ENCODE measurements at places on chromosomes 1 and 21.

DNA sequence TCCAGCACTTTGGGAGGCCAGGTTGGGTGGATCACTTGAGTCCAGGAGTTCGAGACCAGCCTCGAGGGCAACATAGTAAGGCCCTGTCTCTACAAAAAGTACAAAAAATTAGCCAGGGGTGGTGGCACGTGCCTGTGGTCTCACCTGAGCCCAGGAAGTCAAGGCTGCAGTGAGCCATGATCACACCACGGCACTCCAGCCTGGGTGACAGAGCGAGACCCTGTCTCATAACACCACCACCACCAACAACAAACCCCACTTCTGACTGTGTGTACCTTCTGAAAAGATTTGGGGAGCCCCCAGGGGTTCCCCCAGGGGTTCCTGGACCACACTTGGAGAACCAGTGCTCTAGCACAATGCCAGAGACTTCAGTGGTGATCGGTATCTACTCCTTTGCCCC is 29.9 kb downstream of the NUAK2 start:
- H3K27me3 ChIP-seq: no peaks in the 10 kb centered on the region
- no peak overlapping the region for H3K27ac ChIP-seq

DNA sequence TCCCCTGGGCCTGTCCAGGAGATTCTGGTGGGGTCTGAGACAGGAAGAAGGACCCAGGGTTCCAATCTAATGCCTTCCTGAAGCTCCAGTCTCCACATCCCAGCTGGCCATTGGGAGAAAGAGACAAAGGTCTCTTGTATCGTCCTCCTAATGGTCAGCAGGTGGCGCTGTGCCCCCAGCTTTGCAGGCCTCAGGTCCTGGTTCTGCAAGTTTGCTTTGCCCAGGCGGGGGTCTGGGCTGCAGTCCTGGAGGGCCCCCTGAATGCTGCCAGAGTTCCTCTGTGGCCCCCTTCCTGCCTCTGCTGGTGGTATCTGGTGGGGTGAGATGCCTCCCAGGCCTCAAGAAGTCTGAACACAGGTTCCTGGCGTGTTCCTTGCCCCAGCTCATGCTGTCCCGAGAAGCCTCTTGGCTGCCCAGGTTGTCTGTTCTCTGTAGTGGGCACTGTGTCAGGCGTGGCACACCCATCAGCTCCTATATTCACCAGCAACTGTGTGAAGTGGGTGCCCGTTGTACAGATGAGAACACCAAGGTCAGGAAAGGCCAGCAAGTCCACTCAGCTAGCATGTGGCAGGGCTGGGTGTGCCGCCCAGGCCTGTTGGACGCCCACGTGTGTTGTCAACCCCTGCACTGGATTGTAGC is 33.8 kb upstream of the CSF3R start:
- no peak overlapping the region for H3K4me3 ChIP-seq
- no peaks in the 10 kb centered on the region for H3K4me1 ChIP-seq
- peak; percentile 21 for DNase-seq
- no peaks in the 10 kb centered on the region for H3K36me3 ChIP-seq
- H3K27ac ChIP-seq: no peak overlapping the region

DNA sequence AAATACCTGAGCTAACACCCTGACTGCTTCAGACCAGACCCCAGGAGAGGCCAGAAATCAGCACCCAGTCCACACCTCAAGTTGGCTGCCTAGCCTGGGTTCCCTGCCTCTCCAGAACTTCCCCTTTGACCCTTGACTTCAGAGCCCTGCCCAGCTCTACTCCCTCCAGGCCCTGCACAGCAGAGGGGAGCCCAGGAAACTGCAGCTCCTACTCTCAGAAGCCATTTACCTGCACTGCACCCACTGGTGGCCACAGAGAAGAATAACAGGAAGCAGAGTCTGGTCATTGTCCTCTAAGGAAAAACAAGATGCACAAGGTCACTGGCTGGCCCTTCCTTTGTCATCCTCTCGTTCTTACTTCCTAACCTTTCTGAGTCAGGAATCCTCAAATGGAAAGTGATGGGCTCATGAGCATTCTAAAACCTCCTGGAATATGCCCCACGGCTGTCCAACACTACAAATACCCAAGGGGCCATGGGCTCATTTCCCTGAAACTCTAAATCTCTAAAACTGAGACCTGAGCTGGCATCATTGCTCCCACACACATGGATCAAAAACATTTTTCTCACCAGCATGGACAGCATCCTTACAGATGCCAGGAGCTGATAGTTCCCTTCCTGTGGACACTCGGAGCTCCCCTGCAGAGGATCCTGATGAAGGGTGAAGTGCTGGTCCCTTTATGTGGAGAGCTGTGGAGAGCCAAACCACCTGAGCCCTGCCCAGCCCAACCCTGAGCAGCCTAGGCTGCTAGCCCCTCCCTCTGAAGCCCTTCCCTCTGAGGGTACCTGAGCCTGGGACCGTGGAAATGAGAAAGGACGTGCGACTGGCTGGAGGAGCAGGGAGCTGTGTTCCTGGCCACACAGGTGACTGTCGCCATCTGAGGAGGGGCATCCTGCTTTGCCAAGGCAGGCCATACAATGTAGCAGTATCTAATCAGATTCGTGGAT is at the start of gene ITLN2:
TSS of gene ITLN2 (minus strand) at position 652 of the 947 bp plus-strand sequence. CDS start at position 584, 68 bp downstream.
- no peaks in the 10 kb centered on the region for H3K4me1 ChIP-seq
- peaks cover 2% of the 10 kb centered on the region for H3K27me3 ChIP-seq
- no peaks in the 10 kb centered on the region for H3K36me3 ChIP-seq
- no peak for DNase-seq

DNA sequence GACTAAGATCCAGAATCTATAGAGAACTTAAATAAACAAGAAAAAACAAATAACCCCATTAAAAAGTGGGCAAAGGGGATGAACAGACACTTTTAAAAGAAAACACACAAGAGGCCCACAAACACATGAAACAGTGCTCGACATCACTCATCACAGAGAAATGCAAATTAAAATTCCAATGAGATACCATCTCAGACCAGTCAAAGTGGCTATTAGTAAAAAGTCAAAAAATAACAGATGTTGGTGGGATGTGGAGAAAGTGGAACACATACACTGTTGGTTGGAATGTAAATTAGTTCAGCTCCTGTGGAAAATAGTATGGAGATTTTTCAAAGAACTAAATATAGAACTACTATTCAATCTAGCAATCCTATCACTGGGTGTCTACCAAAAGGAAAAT is 143.1 kb downstream of the IFI44 start:
- H3K4me3 ChIP-seq: no peak overlapping the region
- H3K27me3 ChIP-seq: no peaks in the 10 kb centered on the region
- no peaks in the 10 kb centered on the region for H3K36me3 ChIP-seq
- H3K4me1 ChIP-seq: no peaks in the 10 kb centered on the region
- DNase-seq: peak; percentile 25
- H3K27ac ChIP-seq: no peak overlapping the region

DNA sequence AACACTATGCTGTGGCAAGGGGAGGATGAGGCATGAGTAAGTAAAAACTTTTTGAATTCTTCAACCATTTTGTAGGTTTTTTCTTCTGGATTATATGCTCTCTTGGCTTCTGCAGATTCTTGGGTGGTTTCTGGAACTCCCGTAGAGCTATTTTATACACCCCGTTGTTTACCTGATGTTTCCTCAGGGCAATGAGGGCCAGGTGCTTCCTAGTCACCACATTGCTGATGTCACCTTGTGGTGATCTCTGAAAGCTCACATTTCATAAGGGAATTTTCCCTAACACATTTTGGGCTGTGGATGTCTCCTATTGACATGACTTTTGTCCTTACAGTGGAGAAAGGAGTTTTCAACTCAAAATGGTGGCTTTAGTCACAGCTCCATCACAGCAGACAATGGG is 356.6 kb downstream of the PLA2G4A start:
- no peaks in the 10 kb centered on the region for H3K4me1 ChIP-seq
- H3K36me3 ChIP-seq: no peaks in the 10 kb centered on the region
- DNase-seq: no peak
- H3K4me3 ChIP-seq: no peak overlapping the region
- no peak overlapping the region for H3K27ac ChIP-seq
- no peaks in the 10 kb centered on the region for H3K27me3 ChIP-seq

- H3K27me3 ChIP-seq: no peaks in the 10 kb centered on the region
- peak; percentile 97 for DNase-seq
- no peak overlapping the region for H3K4me3 ChIP-seq
- peaks cover 40% of the 10 kb centered on the region for H3K4me1 ChIP-seq
- H3K36me3 ChIP-seq: no peaks in the 10 kb centered on the region
Observed at GRCh38 chr1:234848972-234849649, 239.1 kb upstream of the IRF2BP2 start.

- H3K27me3 ChIP-seq: peaks cover 10% of the 10 kb centered on the region
- peak; percentile 48 for DNase-seq
- H3K36me3 ChIP-seq: no peaks in the 10 kb centered on the region
- peak overlapping the region; percentile 46 for H3K4me3 ChIP-seq
Observed at GRCh38 chr1:212700892-212701819, 1.5 kb upstream of the BATF3 start.

DNA sequence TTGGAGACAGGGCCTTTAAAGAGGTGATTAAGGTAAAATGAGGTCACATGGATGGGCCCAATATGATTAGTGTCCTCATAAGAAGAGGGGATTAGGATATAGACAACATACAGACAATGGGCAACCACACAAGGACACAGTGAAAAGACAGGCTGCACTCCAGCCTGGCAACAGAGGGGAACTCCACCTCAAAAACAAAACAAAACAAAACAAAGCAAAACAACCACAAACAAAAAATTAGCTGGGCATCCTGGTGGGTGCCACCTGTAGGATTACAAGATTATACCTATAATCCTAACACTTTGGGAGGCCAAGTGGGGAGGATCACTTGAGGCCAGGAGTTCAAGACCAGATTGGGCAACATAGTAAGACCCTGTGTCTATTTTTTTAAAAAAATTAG is 4.8 kb upstream of the MDM4 start:
- H3K27me3 ChIP-seq: no peaks in the 10 kb centered on the region
- H3K4me3 ChIP-seq: no peak overlapping the region
- DNase-seq: no peak
- no peaks in the 10 kb centered on the region for H3K36me3 ChIP-seq

DNA sequence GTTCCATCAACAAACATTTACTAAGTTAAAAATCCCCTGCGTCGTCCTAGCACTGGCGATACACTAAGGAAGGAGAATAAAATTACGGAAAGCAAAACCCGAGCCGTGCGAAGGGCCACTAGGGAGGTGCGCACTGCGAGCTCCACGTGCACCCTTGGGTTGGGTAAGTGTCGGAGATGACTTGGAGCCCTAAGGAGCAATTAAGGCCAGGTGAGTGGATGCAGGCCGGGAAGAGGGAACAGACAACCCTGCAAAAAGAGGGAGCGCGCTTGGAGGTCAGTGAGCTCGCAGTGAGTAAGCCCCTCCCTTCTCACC is 704 bp downstream of the WDR4 start:
- DNase-seq: no peak
- H3K27ac ChIP-seq: peak overlapping the region; percentile 60
- H3K36me3 ChIP-seq: peaks cover 9% of the 10 kb centered on the region
- H3K27me3 ChIP-seq: no peaks in the 10 kb centered on the region

- peaks cover 19% of the 10 kb centered on the region for H3K4me1 ChIP-seq
- H3K27ac ChIP-seq: no peak overlapping the region
- no peak overlapping the region for H3K4me3 ChIP-seq
- no peaks in the 10 kb centered on the region for H3K27me3 ChIP-seq
- DNase-seq: no peak
Observed at GRCh38 chr1:64474665-64475439, 4.9 kb downstream of the CACHD1 start.

DNA sequence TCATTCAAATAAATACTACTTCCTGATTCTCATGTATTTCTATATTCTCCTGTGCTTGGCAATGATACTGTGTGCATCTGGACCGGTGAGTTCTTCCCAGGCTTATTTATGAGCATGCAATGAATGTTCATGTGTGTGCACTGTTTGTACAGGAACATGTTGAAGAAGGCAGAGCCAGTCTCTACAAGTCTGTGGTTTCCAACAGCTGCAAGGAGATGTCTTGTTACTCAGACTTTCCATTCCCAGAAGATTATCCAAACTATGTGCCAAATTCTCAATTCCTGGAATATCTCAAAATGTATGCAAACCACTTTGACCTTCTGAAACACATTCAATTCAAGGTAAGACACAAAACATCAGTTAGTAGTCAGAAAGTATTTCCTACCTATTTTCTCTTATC is 19.1 kb downstream of the FMO1 start:
- no peak overlapping the region for H3K27ac ChIP-seq
- no peaks in the 10 kb centered on the region for H3K36me3 ChIP-seq
- peak; percentile 56 for DNase-seq
- H3K4me3 ChIP-seq: no peak overlapping the region

- no peak overlapping the region for H3K4me3 ChIP-seq
- DNase-seq: no peak
- H3K27ac ChIP-seq: no peak overlapping the region
- H3K27me3 ChIP-seq: peaks cover 3% of the 10 kb centered on the region
- no peaks in the 10 kb centered on the region for H3K36me3 ChIP-seq
Observed at GRCh38 chr1:226629210-226629895, 80.8 kb downstream of the STUM start.

GRCh38 chr1:54516249-54516920 is 31.6 kb upstream of the ACOT11 start:
- H3K27ac ChIP-seq: no peak overlapping the region
- H3K27me3 ChIP-seq: no peaks in the 10 kb centered on the region
- no peaks in the 10 kb centered on the region for H3K36me3 ChIP-seq
- no peak overlapping the region for H3K4me3 ChIP-seq

DNA sequence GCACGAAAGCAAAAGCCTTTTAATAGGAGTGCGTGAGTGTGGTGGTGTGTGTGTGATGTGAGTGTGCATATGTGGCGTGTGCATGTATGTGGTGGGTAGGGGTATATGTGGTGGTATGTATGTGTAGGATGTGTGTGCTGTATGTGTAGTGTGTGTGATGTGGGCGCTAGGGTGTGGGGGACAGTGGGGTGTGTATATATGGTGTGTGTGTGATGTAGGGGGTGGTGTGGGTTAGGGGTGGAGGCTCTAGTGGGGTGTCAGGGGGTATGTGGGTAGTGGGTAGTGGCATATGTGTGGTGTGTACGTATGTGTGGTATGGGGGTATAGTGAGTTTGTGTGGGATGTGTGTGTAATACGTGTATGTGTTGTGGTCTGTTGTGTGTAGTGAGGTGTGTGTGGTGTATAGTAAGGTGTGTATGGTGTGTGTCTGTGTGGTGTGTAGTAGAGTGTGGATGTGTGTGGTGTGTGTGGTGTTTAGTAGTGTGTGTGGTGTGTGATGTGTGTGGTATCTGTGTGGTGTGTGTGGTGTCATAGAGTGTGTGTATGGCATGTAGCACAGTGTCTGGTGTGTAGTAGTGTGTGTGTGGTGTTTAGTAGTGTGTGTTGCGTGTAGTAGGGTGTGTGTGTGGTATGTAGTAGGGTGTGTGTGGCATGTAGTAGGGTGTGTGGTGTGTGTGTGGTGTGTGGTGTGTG is 86.0 kb downstream of the SYT2 start:
- H3K27me3 ChIP-seq: peaks cover 14% of the 10 kb centered on the region
- H3K36me3 ChIP-seq: no peaks in the 10 kb centered on the region
- peaks cover 14% of the 10 kb centered on the region for H3K4me1 ChIP-seq
- H3K27ac ChIP-seq: no peak overlapping the region
- no peak for DNase-seq

GRCh38 chr1:25063591-25064416 is 133.7 kb upstream of the RUNX3 start:
- H3K4me1 ChIP-seq: peaks cover 6% of the 10 kb centered on the region
- H3K36me3 ChIP-seq: no peaks in the 10 kb centered on the region
- peaks cover 51% of the 10 kb centered on the region for H3K27me3 ChIP-seq

- H3K27me3 ChIP-seq: no peaks in the 10 kb centered on the region
- H3K36me3 ChIP-seq: no peaks in the 10 kb centered on the region
- DNase-seq: no peak
- H3K4me1 ChIP-seq: peaks cover 27% of the 10 kb centered on the region
- no peak overlapping the region for H3K4me3 ChIP-seq
Observed at GRCh38 chr1:234901491-234902049, 227.1 kb downstream of the TOMM20 start.

Measured in astrocyte (in vitro differentiated cells and primary cell).